ENCODE measurements at places on chromosomes 7 and 10. TPM values are rescaled to one million over a fixed set of nuclear protein-coding genes. Genes with fewer than 3 reads are reported as not detected.

Gene ANKRD2
- total RNA-seq, result not detected

Gene HTR5A
- 1.2 TPM for total RNA-seq

Gene OPALIN
- not detected for total RNA-seq

Gene FAM25C
- total RNA-seq, result not detected

Gene VENTX
- total RNA-seq, result not detected

Gene C1GALT1
- total RNA-seq, result 23.1 TPM

Gene STK31
- 17.2 TPM for total RNA-seq

Gene TEX47
- total RNA-seq, result not detected

Gene SORBS1
- total RNA-seq, result 101 TPM

Gene FFAR4
- total RNA-seq, result not detected

Gene LRCH4
- 4.9 TPM for total RNA-seq

Gene HMX2
- not detected for total RNA-seq

Gene GFRA1
- total RNA-seq, result 8.6 TPM

Gene STOX1
- 6.4 TPM for total RNA-seq

Gene ITPRID1
- 1.5 TPM for total RNA-seq

Gene AGAP5
- 4.2 TPM for total RNA-seq

Gene MRPS17
- total RNA-seq, result 13.8 TPM

Gene WDFY4
- total RNA-seq, result 0.49 TPM

All from temporal lobe (tissue), 4 donors.